ENCODE measurements at places on chromosomes 5 and 9.

DNA sequence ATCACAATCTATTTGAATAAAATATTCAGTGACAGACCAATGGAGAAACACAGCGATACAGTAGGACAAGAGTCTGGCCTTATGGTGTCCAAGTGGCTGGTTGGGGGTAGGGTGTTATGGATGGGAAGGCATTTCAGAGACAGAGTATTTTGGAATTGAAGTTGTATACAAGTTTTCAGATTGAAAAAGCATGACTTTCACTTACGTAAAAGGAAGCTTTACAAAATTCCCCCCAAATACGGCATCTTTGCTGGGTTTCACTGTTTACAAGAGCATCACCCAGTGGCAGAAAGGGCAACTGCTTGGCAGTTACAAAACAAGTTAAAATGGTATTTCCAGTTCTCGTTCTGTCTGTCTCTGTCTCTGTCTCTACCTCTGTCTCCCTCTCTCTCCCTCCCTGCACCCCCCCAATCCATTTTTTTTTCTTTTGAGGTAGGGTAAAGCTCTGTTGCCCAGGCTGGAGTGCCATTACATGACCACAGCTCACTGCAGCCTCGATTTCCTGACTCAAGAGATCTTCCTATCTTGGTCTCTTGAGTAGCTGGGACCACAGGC is 86.2 kb downstream of the PTPN3 start:
- DNase-seq, result no peak

GRCh38 chr5:27315363-27316270 is 277.2 kb upstream of the CDH9 start:
- no peak for DNase-seq

- no peak for DNase-seq
Measured at GRCh38 chr5:36152324-36153297, 700 bp downstream of the SKP2 start.

DNA sequence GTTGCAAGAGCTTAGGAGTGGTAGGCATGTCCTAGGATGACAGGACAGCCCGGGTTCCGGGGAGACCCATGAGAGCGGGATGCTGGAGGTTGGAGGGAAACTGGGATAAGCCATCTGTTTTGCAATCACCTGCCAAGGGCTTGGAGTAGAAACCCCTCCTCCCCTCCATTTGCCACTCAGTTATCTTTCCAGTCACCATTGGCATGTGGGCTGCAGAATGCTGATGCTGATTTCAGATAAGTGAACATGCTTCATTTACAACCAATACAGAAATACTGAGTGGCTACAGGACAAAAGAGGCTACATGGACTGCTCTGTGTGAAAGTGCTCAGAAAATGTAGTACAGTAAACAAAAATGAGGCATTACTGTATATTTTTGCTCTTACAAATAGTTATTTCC is 93.4 kb upstream of the KIF2A start:
- no peak for DNase-seq

GRCh38 chr9:37105234-37105633 is 15.1 kb upstream of the ZCCHC7 start:
- DNase-seq, result no peak

DNA sequence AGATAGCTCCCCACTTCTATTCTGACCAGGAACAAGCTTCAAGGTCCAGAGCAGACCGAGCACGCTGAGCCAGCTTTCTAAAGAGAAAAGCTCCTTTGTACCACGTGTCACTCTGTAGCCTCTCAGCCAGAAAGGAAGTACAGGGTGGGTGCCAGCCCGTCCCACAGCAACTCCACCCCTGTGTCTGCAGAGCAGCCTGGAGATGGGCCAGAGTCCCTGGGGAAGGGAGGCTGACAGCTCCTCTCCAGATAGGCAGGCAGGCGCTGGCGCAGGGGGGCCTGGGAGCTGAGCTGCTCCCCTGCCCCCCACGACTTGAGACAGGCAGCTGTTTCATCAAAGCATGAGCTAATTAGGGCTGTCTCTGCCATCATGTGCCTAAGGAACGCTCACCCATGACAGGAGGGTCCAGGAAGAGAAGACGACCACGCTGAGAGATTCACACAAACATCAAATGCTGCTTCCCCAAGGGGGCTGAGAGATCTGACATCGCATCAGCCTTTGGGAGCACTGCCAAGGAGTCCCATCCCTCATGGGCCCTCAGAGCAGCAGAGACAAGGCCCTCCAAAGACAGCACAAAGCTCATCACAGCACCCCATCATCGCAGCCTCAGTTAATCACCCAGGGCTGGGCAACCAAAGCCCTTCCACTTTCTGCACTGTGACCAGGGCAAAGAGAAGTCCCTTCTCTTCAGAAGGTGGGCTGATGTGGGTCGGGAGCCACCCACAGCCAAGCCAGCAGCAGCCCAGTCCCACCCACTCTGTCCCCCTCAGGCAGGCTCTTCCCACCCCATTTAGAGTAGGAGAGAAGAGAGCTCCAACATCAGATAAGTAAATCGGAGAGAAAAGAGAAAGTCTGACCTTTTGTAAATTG is 78.5 kb upstream of the LRRTM2 start:
- DNase-seq, result peak; percentile 20

GRCh38 chr9:115278326-115279035 is 160.5 kb upstream of the TNC start:
- DNase-seq, result no peak

DNA sequence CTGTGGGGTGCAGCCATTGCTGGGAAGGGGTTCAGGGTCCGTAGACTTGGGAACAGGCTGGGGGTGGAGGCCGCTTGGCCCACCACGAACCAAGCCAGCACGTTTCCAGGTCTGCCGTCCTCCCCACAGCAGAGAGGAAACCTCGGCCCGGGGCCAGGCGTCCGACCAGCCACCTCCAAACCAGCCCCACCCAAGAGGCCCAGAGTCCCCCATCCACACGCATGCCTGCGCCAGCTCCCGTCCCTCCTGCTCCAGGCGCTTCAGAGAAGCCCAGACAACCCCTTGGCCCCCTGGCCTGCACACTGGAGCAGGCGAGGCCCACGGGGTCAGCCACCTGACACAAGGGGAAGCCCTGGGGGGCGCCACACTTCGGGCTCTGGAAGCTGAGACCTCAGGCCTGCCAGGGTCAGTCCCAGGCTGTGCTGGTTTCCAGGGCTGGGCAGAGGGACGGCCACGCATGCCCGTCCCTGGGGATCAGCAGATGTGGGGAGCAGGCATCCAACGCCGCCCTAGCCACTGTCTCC is 6.3 kb downstream of the DNLZ start:
- no peak for DNase-seq

DNA sequence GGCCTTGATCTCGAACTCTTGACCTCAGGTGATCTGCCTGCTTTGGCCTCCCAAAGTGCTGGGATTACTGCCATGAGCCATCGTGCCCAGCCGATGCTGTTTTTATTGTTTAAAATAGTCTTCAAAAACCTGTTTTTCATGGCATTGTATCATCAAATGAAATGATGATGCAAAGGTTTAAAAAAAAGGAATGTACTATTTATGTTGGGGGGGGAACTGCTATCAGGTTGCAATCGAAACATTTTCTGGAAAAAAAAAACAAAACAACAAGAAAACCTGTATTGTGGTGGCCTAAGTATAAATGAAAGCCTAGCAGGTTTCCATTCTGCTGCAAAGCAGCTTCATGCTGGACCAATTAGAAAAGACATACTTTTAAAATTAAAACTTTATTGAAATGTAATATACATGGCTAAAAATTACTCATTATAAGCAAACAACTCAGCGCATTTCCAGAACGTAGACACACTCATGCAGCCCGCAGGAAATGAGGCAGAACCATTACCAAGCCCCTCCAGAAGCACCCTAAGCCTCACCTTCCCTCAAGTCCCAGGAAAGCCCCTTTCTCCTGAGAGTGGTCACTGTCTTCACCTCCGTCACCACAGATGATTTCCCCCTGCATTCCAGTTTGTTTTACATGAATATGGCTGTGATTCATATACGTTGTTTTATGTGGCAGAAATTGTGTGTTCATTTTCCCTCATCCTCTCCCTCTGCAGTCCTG is 19.0 kb downstream of the GPR107 start:
- DNase-seq, result no peak

Measured in CD4-positive, alpha-beta T cell treated with Interferon gamma for 1 hour (primary cell).